Stimulated activated CD8-positive, alpha-beta memory T cell treated with anti-CD3 and anti-CD28 coated beads, Interleukin-2, amount 100 ng/mL, for 48 hours (primary cell): ENCODE measurements at places on chromosomes 7 and 10.

DNA sequence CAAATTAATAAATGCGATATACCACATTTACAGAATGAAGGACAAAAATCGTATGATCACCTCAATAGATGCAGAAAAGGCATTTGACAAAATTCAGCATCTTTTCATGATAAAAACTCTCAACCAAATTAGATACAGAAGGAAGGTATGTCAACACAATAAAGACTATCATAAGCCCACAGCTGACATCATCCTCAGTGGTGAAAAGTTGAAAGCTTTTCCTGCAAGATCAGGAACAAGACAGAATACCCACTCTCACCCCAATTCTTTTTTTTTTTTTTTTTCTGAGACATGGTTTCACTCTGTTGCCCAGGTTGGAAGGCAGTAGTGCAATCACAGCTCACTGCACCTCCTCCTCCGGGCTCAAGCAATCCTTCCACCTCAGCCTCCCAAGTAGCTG, 67.2 kb downstream of the TPST1 start:
- DNase-seq, result no peak

- no peak for DNase-seq
Observed at GRCh38 chr7:128814499-128814898, 15.7 kb upstream of the FLNC start.

GRCh38 chr10:12501841-12502525, 152.6 kb downstream of the CAMK1D start:
- DNase-seq, result no peak

- DNase-seq, result no peak
Observed at GRCh38 chr7:156236181-156236889, 404.2 kb upstream of the RNF32 start.

DNA sequence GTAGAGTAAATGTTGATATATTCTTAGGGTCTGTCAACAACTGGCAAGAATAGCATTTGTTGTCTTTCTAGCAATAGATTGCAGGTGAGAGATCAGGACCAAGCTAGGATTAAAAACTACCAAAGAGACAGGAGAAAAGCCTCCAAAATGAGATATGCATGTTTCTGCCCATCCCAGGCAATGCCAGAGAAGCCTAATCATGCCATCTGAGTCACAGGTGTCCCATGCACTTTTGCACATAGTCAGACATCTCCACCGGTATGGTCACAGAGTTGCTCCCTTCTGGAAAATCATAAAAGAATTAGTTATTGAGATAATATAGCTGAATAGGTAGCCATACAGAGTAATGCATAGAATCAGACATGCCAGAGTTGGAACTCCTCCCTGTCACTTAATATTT, 50.6 kb downstream of the PDK4 start:
- no peak for DNase-seq

DNA sequence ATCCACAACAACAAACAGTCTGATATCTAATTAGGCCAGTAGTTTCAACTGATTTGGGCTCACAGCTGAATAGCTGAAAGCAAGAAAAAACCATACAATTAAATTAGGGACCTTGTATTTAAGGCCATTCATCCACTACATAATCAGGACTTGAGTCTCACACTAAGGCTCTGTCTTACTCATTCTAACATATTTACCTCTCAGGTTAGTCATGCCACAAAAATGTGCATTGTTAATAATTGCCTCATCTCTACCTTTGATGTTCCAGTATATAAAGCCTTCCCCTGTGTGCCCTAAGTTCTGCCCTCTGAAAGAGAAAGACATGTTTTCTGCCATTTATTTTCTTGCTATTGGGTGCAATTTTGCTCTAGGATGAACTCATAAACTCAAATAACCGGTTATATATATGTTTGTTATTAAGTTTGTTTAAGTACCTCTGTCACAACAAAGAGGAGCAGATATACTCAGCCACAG, 5.3 kb upstream of the C1GALT1 start:
- DNase-seq, result no peak

- no peak for DNase-seq
Observed at GRCh38 chr7:44491229-44491628, 771 bp upstream of the NUDCD3 start.

- DNase-seq, result no peak
Observed at GRCh38 chr7:82284936-82285519, 158.5 kb downstream of the CACNA2D1 start.

GRCh38 chr7:44074349-44074695, 8.0 kb downstream of the POLM start:
- DNase-seq, result no peak

DNA sequence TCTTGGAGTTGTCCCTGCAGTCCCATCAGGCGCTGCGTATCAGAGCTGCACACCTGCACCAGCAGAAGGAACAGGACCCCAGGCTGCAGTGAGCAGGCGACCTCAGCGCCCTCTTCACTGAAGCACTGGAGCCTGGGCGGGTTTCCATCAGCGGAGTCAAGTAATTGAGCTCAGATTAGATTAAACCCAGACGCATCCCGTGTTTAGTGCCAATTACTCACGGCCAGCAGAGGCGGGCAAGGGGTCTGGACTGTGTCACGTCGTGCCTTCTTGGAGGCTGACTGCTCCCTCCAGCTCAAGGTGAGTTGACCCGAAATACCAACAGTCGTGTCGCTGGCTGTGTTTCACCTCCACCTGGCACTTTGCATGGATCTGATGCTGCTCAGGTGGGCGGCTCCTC, 123.6 kb downstream of the CXCL12 start:
- no peak for DNase-seq

- no peak for DNase-seq
Observed at GRCh38 chr10:69292459-69292858, 14.2 kb downstream of the HK1 start.

DNA sequence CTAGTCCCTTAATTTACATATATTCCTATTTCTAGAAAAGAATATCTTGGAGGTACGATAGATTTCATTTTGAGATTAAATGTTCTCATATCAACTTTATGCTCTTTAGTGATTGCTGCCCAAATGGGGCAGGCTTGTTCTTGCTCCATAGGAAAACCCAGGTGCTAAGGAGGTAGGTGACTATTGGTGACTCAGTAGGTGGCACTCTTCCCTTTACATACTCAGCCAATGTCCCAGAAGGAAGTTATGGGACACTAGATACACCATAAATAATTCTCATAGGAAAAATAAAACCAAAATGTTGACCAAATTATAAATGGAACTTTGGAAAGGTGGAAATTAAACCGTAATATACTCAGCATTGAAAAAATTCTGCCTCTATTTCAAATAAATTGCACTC, 4.0 kb downstream of the SKAP2 start:
- no peak for DNase-seq

- no peak for DNase-seq
Observed at GRCh38 chr7:101428093-101428866, 65.6 kb downstream of the COL26A1 start.

GRCh38 chr7:143913945-143914615, 12.1 kb upstream of the TCAF1 start:
- DNase-seq, result no peak

- DNase-seq, result no peak
Observed at GRCh38 chr10:130486906-130487305, 350.7 kb downstream of the GLRX3 start.

- no peak for DNase-seq
Observed at GRCh38 chr7:122577449-122578003, 121.4 kb downstream of the RNF133 start.

DNA sequence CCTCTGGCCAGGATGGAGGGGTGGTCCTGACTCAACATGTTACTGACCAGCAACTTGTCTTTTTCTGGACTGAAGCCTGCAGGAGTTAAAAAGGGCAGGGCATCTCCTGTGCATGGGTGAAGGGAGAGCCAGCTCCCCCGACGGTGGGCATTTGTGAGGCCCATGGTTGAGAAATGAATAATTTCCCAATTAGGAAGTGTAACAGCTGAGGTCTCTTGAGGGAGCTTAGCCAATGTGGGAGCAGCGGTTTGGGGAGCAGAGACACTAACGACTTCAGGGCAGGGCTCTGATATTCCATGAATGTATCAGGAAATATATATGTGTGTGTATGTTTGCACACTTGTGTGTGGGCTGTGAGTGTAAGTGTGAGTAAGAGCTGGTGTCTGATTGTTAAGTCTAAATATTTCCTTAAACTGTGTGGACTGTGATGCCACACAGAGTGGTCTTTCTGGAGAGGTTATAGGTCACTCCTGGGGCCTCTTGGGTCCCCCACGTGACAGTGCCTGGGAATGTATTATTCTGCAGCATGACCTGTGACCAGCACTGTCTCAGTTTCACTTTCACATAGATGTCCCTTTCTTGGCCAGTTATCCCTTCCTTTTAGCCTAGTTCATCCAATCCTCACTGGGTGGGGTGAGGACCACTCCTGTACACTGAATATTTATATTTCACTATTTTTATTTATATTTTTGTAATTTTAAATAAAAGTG, 6.0 kb downstream of the PLAU start:
- DNase-seq, result no peak

DNA sequence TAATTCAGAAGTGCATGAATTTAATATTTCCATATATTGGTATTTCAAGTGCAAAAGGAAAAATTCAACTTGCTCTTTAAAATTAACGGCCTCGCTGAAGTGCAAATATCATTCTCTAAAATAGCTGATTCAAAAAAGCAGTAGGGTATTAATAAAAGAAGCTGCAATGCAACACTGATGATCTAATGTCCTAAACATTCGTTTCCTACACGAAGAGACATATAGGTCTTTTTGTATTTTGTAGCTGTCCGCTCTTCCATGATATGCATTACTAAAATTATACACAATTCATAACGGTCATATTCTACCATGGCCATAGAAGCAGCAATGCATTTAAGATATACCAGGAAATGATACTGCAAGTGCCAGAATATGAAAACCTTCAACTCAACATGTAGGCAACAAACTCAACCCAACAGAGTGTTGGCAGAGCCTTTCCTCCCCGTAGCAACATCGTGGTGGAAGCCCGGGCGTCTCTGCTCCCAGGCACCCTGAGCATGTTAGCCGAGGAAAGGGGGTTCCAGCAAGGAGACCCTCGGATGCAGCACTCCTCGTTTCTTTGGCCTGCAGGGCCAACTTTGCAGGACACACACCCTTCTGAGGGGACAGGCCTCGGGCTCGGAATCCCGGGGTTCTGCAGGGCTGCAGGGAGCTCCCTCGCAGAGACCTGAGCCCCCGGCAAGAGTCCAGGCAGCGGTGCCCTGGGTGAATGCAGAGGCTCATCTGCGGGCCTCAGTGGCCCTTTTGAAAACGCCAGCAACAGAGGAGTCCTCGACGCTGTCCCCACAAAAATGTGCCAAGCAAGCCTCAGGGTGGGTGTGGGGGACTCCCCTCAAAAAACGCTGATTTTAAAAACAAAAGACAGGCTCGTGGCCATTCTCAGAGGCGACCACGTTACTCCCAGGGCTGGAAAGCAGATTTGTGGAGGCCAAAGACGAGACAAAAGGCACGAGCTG, 1.6 kb downstream of the FAM171A1 start:
- DNase-seq, result no peak

GRCh38 chr10:48577158-48577557, 27.7 kb downstream of the ARHGAP22 start:
- no peak for DNase-seq

DNA sequence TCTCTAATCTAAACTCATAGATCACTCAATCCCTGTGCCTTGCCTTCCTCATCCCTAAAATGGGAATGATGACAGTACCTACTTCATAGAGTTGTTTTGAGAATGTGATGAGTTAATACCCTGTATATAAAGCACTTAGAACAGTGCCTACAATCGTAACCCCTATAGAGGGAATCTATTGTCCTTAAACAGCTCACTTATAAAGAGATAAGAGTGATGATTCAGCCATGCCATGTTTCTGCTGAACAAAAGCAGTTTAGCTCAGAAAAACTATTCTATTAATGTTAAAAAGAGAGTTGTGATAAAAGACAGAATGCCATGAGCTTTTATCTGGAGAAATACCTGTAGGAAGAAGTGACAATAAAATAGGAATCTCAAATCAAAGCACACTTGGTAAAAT, 63.6 kb downstream of the CUBN start:
- DNase-seq, result no peak

GRCh38 chr7:119999738-120000475, 273.1 kb upstream of the KCND2 start:
- no peak for DNase-seq

- no peak for DNase-seq
Observed at GRCh38 chr7:18806177-18806576, 310.6 kb downstream of the HDAC9 start.

- no peak for DNase-seq
Observed at GRCh38 chr10:91932737-91933136, 9.2 kb downstream of the BTAF1 start.

GRCh38 chr7:4803397-4804241, 28.2 kb downstream of the AP5Z1 start:
- DNase-seq, result no peak

DNA sequence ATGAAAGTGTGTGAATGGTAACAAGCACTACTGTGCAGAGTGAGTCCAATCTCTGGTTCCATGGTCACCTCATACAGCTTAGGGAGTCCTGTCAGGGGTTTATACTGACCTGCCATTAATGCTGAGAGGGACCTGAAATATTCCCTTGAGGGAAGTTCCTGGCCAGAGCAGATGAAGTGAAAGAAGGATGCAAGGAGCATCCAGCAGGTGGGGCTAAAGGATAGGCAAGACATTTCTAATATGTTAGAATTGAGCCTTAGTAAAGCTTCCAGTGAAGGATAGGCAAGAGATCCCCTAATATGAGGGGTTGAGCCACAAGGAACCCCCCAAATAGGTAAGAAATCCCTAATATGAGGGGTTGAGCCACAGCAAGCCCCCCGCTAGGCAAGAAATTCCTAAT, 25.5 kb upstream of the FAM221A start:
- DNase-seq, result no peak

DNA sequence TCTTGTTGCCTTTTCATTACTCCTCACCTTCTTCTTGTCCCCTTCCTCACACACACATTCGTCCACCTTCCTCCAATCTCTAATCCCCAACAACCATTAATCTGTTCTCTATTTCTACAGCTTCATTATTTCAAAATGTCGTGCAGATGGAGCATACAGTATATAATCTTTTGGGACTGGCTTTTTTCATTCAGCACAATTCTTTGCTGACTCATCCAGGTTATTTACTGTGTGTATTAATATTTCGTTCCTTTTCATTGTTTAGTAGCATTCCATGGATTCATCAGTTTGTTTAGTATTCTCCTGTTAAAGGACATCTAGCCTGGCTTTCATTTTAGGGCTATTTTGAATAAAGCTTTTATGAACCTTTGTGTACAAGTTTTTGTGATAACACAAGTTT, 159.3 kb downstream of the PTPN20 start:
- no peak for DNase-seq

- DNase-seq, result no peak
Observed at GRCh38 chr10:13340068-13340467, 8.0 kb downstream of the SEPHS1 start.

DNA sequence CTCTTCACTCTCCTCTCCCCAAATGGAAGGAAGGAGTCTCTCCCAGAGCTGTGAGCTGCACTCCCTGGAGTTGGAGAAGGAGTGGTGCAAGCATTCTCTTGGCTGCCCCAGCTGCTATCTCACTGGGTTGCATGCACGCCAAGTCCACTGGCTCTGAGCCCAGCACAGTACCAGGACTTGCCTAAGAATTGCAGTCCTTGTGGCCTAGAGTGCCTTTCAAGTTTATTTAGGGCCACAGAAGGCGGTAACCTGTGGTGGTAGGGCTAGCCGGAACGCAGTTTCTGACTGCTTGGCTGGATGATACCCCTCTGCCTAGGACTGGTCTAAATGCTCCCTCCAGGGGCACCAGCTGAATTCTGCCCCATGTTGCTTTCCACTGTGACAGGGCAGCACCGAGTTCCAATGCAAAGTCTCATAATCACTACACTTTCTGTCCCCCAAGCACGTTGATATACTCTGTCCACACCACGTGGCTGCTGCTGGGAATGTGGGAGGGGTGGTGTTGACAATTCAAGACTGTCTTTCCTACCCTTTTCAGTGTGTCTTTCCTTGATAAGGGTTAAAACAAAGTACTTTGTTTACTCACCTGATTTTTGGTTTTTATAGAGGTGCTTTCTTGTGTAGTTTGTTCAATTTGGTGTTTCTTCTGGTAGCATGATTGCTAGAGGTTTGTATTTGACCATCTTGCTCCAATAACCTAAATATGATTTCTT, 57.0 kb downstream of the PHTF2 start:
- DNase-seq, result no peak
